DND-41 (cell line): ENCODE measurements at places on chromosomes 6 and 20.

GRCh38 chr6:107711412-107712236 lies 112.5 kb downstream of the SCML4 start:
- no peaks in the 10 kb centered on the region for H3K36me3 ChIP-seq
- H3K4me1 ChIP-seq, result peaks cover 11% of the 10 kb centered on the region; the same call in 1 of the 2 replicates

DNA sequence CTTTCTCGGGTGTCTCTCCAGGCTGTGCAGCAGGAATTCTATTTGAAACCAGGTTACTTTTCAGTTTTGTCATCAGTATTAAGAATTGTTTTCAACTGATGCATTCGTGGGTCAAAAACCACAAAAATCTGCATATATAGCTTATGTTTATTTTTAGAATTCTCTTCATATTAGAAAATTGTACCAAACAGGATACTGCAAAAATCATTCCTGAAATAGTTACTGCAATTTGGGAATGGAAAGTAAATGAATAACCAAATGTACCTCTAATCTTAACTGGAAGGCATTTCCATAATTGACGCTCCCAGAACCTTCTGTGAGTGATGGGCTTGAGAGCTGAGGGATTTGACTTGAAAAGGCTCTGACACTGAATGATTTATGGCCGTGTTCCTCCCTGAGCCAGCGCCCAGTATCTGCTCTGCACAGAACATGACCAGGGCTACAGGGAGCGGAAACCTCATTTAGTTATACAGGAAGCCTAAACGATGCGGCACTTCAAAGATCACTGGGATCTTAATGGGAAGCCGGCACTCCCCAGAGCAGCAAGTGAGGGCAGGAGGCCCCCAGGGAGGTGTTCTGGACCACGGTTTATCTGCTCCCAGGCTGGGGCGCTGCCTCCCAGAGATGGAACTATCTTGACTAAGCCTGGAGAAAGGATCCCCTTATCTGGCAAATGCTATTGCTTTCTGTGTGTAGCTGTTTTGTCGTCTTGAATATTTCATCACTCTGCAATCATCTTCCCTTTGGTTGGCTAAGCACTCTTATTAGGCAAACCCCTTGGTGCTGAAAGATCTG lies 446.0 kb downstream of the QKI start:
- no peak for DNase-seq
- no peaks in the 10 kb centered on the region for H3K4me1 ChIP-seq
- no peak overlapping the region for H3K27ac ChIP-seq
- H3K4me3 ChIP-seq, result no peak overlapping the region

- H3K27me3 ChIP-seq, result peaks cover 15% of the 10 kb centered on the region
- peaks cover 18% of the 10 kb centered on the region for H3K4me1 ChIP-seq
- no peak overlapping the region for H3K27ac ChIP-seq
- no peak for DNase-seq
Observed at GRCh38 chr6:32149932-32150870, 1.5 kb downstream of the PRRT1 start.

GRCh38 chr20:38731738-38732113 lies 7.4 kb downstream of the SLC32A1 start:
- H3K27ac ChIP-seq, result no peak overlapping the region
- no peak for DNase-seq
- peaks cover 26% of the 10 kb centered on the region for H3K27me3 ChIP-seq

- H3K27me3 ChIP-seq, result no peaks in the 10 kb centered on the region
- H3K36me3 ChIP-seq, result no peaks in the 10 kb centered on the region
- H3K4me3 ChIP-seq, result no peak overlapping the region
- peaks cover 2% of the 10 kb centered on the region for H3K4me1 ChIP-seq
Observed at GRCh38 chr6:137530404-137530803, 36.2 kb upstream of the OLIG3 start.

DNA sequence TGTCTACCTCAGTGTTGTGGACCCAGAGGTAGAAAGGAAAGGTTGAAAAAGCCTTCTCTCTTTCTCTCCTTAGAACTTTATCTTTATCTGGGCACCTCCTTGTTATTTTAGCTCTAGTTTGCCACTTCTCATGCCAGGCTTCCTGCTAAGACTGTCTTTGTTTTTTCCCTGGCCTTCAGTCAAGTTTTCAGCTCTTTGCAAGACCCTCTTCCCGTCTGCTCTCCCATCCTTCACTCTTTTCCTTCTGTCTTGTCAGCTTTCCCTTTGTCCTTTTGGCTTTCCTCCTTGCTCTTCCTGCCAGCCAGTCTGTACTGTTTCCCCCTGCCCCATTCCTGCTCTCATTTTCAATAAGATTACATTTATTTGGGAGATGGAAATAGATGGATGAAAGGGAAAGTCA lies 86.8 kb upstream of the CCN6 start:
- H3K4me1 ChIP-seq, result no peaks in the 10 kb centered on the region
- no peak overlapping the region for H3K27ac ChIP-seq
- H3K27me3 ChIP-seq, result no peaks in the 10 kb centered on the region
- no peak overlapping the region for H3K4me3 ChIP-seq

DNA sequence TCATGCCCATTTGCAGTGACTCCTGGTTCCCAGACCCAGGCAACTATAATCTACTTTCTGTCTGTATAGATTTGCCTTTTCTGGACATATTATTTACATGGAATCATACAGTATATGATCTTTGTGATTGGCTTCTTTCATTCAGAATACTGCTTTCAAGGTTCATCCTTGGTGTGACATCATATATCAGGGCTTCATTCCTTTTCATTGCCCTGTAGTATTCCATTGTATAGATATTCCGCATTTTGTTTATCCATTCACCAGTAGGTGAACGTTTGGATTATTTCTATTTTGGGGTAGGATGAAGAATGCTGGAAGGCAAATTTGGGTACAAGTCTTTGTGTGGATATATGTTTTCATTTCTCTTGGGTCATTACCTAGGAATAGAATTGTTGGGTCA lies 36.1 kb downstream of the PPP1R16B start:
- H3K27ac ChIP-seq, result peak overlapping the region; percentile 62
- no peak overlapping the region for H3K4me3 ChIP-seq
- DNase-seq, result no peak
- no peaks in the 10 kb centered on the region for H3K27me3 ChIP-seq
- no peaks in the 10 kb centered on the region for H3K36me3 ChIP-seq

- no peak overlapping the region for H3K4me3 ChIP-seq
- DNase-seq, result no peak
- peaks cover 10% of the 10 kb centered on the region for H3K27me3 ChIP-seq
- no peaks in the 10 kb centered on the region for H3K36me3 ChIP-seq
- no peak overlapping the region for H3K27ac ChIP-seq
Observed at GRCh38 chr6:1592852-1593251, 16.9 kb upstream of the FOXC1 start.

- H3K4me1 ChIP-seq, result no peaks in the 10 kb centered on the region
- no peak overlapping the region for H3K4me3 ChIP-seq
- no peaks in the 10 kb centered on the region for H3K36me3 ChIP-seq
- no peak overlapping the region for H3K27ac ChIP-seq
- no peaks in the 10 kb centered on the region for H3K27me3 ChIP-seq
Observed at GRCh38 chr6:18551228-18551627, 164.1 kb downstream of the RNF144B start.
